ENCODE measurements at places on chromosomes 3 and 15.

DNA sequence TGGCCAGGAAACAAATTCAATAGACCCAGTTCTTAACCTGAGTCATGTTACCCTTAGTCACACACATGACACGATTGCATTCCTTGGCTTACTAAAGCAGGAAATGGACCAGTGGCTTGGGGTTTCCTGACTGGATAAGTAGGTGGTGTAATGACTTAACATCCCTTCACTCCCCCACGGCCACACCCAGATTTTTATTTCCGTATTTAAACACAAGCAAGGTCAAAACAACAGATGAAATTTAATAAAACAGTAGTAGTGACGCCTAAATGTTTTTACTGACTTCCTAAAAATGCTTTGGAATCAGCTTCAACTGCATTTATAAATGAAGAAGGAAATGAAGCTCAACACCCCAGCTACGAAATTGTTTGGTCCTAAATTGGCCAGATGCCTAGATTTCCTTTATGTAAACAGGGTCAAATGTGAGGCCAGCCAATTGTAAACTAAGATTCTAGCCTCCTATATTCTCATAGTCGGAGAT, 324.3 kb downstream of the CHST2 start:
- DNase-seq: peak; percentile 31

DNA sequence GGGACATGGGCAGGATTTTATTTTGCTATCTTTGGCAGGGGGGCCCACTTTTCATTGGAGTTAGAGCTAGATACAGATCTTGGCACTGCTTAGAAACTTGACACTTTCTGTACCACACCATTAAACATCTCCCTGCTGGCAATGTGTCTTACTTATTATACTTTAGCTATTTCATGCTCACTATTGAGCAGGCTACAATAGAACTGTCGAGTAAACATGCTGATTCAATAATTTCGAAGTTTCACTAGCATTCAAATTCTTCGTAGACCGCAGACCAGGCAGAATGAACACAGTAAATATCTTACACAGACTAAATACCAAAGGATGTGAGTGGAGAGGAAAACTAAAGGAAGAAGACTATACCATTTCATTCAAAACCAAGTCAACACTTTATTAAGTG, 180.8 kb downstream of the UNC13C start:
- DNase-seq: no peak

DNA sequence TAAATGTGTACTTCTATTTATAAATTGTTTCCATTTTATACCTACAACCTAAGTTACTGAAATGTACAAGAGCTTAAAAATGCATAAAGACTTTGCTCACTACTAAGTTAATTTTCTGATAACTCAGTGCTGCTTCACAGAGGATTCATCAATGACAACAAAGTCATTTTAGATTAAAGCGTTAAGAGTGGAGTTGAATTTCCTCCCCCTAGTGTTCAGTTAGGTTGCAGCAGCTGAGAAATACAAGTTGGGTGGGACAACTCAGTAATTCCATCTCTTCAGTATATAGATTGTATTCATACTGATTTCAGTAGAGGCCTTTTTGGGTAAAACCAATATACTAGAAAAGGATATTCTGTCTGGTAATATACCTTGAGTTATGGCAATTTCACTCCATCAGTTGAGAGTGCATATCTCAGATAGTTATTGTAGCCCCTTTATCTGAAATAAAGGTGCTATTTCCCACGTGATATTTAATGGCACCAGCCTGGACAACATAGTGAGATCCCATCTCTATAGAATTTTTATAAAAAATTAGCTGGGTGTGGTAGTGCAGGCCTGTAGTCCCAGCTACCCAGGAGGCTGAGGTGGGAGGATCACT, 6.9 kb upstream of the RPL35A start:
- DNase-seq: no peak

DNA sequence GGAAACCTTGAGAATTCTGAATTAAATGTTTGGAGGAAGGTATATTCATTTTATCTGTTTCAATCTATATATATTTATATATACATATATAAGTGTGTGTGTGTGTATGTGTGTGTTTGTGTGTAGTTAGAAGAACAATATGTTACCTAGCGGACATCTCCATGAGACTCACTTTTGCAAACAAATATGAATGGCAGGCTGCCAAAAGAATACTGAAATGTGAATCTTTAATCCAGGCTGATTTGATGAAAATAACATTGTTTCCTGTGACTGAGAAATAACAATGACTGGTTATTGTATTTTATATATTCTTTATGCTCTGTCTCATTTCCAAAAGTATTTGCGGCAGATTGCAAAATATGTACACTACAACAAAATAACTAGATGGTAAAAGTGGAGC, 255.5 kb upstream of the TGFBR2 start:
- DNase-seq: no peak

GRCh38 chr3:186642014-186642413, 1.8 kb downstream of the FETUB start:
- DNase-seq: no peak

DNA sequence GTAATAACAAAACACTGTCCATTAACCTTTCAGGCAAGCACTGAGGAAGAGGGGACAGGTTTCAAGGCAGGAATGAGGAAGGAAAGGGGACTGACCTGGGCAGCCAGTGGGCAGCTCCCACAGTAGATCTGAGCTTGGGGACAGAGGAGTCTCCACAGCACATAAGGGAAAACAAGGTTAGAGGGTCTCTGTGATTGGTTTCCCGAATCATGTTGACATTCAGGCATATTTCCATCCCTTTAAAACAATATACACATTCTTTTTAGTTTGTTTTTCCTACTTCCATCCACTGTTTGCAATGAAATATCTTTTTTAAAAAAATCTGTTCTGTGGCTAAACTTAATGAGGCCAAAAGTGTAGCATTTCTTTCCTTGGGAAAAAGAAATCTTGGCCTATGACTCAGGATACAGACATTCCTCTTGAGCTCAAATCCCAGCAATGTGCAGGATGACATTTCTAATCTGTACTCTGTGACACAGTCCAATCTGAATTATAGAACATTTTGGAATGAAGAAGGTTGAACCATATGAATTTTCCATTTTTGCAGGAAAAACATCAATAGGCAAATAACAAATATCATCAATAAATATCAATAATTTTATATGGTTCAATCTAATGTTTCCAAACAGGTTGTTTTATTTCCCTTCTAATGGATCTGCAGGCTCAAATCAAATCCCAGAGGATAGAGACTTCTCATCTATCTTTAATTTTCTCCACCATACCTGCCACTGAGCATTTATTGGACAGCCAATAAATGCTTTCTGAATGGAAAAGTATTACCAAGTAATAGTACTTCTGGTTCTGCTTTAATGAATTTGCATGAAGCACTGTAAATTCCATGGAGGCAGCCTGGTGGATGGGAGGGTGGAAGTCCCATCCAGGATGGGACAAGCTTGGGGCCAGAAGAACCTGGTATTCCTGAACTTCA, 54.1 kb downstream of the ITGB5 start:
- no peak for DNase-seq

DNA sequence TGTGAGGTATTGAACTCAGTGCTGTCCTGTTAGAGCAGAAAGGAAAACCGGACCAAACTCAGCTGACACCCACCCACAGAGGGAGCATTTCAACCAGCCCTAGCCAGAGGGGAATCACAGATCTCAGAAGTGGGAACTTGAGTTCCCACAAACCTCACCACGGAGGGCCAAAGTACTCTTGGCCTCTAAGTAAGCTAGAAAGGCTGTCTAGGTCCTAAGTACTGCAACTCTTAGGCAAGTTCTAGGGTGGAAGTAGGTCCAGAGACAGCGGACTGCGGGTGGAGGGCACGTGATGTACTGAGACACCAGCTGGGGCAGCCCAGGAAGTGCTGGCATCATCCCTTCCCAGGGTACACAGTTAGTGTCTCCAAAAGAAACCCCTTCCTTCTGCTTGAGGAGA, 34.1 kb downstream of the EOMES start:
- no peak for DNase-seq

DNA sequence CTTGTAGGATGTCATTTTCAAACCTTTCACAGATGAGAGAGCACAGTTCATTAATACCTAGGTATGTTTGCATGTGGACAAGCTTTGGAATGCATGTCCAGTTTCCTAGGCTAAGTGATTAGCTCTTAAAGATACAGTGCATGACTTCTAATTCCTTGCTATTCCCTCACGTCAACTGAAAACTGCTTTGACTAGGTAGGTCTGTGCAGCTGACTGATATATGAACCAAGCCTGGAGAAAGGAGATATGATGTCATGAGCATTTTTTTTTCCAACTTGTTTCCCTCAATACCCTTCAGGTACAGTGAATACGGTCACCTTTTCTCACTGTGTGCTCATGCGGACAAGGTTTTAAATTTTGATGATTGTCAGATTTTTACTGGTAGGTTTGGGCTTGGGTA, 41.6 kb upstream of the TASOR start:
- DNase-seq: no peak

DNA sequence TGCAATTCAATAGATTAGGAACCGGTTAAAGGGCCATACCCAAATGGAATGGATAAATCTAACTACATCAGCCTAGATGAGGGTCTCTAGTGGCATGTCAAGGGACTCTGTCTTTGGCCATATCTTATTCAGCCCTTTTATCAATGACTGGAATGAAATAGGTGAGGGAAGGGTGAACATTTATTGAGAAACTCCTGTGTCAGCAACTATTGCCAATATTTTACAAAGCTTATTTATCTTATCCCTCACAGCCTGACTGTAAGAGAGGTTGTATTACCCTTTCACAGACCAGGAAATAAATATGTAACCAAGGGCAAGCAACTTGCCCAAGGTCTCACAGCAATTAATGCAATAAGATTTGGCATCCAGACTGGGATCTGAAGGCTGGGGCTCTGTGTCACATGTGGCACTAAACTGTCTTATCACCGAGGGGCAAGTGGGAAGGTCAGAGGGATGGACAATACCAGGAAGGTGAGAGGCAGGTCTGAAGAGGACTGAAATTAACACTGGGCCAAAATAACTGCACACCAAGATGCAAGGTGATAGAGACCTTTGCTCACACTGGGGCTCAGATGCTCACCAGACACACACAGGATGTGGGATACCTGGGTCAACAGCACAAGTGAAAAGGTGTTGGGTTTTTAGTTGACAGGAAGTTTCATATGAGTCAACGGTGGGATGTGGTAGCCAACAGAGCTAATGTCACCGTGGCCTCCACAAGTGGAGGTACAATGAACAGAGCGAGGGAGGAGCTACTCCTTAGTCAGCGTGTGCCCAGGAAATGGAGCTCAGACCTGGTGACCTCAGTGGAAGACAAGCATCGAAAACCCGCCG, 261.3 kb downstream of the RPLP1 start:
- DNase-seq: peak; percentile 47

GRCh38 chr3:195508185-195508584, 34.9 kb downstream of the PPP1R2 start:
- no peak for DNase-seq

DNA sequence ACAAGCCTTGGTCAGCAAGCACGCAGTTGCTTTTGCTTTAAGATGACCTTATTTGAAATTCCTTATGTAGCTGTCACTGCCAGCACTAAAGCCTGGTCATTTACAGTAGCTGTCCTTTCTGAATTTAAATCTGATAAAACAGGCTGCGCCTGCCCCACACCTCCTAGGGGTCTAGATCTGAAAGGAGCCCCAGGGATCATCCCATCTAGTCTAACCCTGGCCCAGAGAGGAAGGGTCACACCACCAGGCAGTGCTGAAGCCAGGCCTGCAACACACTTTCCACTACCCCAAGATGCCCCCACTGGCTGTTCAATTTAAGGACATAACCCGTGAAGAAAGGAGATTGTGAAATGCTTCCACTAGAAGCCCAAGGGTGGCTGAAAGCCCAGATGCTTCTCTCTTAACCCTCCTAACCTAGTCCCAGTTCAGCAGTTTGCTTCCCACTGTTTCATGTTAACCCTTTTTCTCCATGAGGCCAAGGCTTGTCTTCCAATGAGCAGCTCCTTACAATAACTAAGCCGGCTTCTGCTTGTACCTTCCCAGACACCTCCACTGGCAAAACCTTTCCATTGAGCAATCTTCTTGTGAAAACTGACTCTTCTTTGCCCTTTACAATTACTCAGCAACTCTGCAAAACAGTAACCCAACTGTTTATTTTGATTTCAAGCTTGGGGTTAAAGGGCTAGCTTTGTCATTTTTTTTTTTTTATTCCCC, 198.9 kb upstream of the LPP start:
- no peak for DNase-seq

DNA sequence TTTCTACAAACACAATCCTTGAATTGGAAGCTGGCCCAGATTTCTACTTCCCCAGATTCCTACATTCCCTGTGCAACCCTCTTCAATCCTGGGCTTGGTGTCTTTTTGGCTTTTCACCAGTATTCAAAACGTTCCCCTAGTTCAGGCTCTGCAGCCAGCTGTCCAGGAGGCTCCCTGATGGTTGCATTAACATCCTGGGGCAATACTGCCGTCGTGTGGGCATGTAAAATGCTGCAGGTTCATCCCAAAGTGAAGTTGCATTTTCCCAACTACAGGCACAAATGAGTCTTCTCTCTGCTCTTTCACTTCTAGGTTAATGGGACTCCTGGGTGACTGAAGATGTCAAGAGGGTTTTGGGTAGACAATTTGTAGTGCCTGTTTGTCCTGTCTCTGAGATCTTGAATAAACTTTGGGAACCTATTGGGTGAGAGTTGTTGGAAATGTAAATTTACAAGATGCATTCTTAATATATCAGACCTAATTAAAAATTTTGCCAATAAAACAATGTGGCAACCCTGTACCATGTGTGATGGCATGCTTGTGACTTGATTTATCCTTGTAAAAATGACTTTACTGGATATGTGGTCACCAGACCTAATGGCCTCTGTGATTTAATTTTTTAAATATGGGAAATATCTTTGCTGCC, 28.6 kb downstream of the SOX14 start:
- DNase-seq: no peak

DNA sequence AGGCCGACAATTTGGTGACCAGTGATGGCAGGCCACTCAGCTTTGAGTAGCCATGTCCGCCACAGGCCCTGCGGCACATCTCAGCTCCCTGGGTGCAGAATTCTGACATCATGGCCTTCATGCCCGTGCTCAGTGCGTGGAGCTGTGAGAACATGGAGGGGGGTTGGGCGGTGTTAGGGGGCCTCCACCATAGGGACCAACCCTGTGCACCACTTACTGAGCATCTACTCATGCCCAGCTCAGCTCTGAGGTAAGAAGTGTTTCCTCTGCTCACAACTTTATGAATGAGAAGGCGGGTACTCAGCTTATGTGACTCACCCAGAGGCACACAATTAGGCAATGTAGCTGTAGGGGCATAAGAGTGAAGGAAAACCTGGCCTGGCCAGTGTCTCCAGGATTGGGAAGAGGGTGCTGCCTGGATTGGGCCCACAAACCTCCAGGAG, 10.5 kb downstream of the ACOX2 start:
- no peak for DNase-seq

DNA sequence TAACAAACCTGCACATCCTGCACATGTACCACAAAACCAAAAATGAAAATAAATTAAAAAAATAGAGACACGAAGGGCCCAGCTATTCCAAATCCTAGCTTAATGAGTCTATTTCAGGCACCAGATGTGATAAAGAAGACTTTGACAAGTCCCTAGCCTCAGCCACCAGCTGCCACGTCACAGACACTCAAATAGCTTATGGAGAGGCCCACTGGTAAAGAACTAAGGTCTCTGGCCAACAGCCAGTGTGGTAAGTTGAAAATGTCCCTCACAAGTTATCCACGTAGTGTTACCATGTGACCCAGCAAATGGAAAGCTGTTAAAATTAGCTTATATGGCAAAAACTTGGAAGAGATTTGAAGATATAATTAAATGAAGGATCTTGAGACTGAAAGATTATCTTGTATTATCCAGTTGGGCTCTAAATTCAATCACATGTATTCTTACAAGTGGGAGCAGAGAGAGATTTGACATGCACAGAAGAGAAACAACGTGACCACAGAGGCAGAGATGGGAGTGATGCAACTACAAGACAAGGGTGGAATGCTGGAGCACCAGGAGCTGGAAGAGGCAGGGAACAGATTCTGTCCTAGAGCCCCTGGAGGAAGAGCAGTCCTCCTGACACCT, 10.9 kb downstream of the ACSBG1 start:
- DNase-seq: no peak
